Activated T-helper 1 cell treated with Interleukin-2 at 50 U/mL for 16 hours (primary cell): ENCODE measurements at places on chromosomes 2 and 18.

- no peak for DNase-seq
Measured at GRCh38 chr2:105571445-105571987, 172.7 kb upstream of the FHL2 start.

DNA sequence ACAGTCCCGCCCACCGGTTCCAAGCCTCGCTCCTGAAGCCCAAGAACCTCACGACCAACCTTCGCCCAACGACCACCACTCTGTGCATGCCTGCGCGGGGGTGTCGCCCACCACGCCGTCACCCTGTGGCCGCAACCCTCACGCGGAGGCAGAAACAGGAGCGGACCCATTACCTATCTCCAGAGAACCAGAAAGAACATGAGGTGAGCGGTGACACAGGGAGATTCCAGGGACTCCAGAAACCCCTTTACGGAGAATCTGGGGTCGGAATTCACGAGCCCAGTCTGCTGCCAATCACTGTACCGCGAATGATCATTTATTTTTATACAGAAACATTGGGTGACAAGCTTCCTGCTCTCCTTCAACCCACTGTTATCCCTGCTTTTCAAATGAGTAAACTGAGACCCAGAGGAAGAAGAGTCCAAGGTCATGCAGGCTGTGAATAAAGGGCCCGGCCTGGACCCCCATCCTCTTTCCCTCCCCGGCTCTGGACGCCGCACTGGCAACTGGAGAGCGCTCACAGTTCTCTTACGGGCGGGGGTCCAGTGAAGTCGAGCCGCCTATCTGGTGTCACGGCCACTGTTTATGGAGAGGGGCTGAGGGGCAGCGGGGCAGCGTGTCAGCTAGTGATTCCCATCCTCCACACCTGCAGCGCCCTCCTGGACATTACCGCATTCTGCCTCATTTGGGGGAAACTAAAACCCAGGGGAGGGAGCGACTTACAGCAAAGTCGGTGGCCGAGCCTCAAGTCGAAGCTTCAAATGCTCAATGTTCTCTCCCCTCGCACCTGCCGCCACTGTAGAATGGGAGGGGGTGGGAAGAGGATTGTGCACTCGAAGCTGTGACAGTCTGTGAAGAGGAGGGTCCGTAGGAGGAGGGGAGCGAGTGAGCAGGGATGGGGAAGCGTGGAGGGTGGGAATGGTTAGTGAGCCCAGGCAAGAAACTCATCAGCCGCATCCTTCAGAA, 723 bp upstream of the SLC30A3 start:
- no peak for DNase-seq

DNA sequence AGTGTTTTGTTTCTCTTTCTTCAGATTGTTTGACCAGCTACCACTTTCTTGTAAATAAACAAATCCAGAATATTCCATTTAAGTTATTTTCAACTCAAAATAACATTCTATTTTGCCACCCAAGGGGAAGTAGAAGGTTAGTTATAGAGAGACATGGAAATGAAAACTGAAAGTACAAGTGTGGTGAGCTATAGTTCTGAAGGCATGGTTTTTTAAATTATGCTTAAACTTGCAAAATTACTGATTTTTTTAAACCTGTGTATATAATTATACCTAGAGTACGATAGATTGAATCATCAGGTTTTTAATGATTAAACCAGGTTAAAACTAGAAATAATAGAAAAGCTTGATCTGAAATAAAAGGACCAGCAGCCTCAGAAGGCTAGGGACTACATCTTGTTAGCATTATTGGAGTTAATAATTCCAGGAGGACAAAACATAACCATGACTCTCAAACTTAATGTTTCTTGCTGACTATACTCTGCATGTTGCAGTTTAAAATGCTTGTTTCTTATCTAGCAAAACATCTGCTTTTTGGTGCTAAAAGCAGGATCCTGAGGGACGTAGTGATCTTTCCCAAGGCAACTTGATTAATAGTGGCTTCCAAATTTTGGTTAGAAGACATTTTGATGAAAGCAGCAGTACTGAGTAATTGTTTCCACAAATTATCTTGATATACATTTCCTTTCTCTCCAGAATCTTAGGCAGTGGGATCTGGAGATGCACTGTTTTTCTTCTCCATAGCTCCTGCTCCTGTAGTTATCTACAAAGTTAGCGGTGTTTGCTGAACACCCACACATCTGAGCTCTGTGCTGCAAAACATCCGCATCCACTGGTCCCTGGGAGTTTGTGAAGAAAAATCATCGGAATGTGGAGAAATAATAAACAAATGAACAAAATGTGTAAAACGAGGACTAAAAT, 327.2 kb upstream of the PKDCC start:
- DNase-seq, result no peak

DNA sequence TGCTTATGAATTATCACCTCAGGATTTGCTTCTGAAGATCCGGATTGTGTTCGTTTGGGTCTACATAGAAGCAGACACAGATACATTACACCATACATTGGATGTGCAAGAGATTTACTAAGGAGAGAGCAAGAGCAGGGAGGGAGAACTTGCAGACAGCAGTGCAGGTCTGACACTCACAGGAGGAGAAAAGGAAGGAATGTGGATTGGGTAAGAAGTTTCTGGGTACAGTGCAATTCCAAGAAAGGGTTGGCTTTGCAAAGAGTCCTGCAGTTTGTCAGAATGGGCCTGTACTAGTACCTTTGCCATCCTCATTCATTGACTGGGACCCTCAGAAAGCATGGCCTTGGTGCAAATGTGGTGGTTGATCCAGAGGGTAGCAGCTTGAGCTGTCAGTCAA, 4.8 kb upstream of the THOC1 start:
- DNase-seq, result no peak

GRCh38 chr2:236289766-236290462, 25.7 kb upstream of the ASB18 start:
- no peak for DNase-seq

GRCh38 chr2:2233171-2233826, 97.8 kb downstream of the MYT1L start:
- no peak for DNase-seq
